ENCODE measurements at places on chromosomes 11 and 22.
A peak's percentile ranks its signal among the peaks of the same experiment; 100 is the strongest.

DNA sequence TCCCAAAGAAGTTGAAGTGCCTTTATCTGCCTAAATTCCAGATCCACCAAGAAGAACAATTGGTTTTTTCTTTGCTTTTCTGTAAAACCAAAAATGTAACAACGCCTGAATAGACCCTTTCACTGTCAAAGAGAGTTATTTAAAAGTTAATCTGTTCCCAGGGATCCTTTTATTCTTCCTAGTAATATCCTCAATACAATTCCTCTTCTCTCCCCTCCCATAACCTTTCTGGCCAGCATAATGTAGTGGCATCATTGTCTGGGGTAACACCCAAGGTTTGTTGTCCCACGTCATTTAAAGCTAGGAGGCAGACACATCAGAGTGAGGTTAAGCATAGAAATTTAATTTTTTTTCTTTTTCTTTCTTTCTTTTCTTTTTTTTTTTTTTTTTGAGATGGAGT, 39.9 kb downstream of the MS4A2 start:
- DNase-seq: no peak

GRCh38 chr11:82980947-82981346, 79.4 kb downstream of the DDIAS start:
- DNase-seq: no peak

DNA sequence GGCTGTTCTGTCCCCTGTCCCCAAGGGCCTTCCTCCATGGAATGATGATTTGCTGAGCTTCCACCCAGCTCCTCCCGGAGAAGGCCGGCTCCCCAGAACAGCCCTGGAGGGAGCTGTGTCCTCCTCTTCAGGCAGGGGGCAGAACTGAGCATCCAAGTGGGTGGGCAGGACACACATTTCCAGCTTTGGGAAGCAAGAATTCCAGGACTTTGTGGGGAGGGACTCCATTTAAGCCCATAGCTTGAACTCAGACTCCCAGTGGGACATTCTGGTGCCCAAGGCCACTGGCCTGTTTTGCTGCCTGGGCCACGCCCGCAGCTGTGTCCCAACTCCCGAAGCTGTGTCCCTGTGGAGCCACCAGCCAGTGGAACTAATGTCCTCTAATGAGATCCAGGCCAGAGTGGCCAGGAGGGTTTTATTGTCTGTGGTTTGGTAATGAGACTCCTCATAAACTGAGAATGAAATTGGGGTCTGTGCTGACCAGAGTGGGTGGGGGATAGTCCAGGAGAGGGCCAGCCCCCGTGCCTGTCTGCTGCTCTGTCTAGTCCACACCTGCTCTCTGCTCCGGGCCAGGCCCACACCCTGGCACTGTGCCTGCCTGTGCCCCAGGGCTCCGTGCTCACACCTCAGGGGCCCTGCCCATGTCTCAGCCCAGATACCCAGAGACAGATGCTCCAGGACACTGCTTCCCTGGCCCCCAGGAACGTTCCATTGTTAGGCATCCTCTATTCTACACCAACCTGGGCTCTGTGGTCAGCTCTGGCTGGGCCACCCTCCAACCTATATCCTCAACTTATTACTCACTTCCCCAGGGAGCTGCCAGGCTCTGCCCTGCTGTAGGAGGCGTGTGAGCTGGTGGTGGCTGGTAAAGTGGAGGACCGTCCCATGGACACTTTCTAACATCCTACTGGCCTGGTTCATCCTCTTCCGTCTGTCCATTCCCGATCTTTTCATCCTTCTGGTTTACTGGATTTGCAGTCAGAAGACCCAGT, 7.6 kb downstream of the NECTIN1 start:
- DNase-seq: peak; percentile 60

DNA sequence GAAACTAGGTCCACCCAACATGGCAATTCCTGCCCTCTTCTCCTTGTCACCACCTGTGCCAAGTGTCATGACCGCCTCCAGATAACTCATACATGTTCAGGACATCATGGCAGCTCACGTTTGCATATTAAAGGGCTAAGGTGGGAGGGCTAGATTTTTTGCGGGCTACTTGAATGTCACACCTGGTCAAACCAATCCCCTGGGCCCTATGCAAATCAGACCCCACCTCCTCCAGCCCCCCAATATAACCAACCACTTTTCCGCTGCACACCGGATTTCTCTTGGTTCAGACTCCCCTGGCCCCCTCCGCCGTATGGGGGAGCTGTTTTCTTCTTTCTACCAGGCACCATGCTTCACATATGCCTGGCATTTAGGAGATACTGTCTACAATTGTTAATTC, 12.6 kb downstream of the UPB1 start:
- DNase-seq: peak; percentile 43

DNA sequence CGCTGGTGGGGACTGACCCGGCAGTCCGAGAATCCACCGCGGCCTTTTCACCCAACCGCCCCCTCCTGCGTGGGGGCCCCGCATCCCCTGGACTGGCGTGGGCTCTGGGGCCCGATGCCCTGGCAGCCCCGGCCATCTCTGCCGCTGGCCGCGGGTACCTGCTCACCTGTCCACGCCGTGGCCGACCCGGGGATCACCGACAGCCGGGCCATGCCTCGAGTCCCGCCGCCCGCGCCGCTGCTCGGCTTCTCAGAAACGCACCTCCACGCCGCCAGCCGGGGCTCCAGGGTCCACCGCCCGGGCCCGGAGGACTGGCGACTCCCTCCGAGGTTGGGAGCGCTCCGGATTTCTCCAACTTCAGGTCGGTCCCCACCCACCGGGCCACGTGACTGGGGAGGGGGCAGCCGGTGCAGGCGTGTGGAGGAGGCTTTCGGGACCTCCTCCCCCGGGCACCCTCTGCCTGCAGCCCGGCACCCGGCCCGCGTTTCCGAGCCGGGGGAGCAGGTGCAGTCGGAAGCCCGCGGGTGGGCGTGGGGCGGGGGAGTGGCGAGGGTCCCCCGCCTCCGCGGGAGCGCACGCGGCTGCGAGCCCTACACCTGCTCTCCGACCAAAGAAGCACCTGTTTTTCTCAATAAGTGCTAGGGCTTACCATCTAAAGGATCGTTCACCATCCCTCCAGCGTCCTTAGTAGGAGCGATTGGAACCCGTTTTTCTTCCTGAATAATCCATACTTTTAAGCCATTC, 554 bp upstream of the NRIP3 start:
- peak; percentile 66 for DNase-seq

- DNase-seq: no peak
Measured at GRCh38 chr22:48740731-48741405, 1086.8 kb downstream of the BRD1 start.

- no peak for DNase-seq
Measured at GRCh38 chr11:114359342-114359741, 41.0 kb downstream of the C11orf71 start.

GRCh38 chr11:72639502-72640375, 34.5 kb downstream of the PDE2A start:
- DNase-seq: no peak

GRCh38 chr11:65433657-65434056, 11.1 kb downstream of the NEAT1 start:
- no peak for DNase-seq

- no peak for DNase-seq
Measured at GRCh38 chr22:31291481-31292235, 630 bp downstream of the PIK3IP1 start.

DNA sequence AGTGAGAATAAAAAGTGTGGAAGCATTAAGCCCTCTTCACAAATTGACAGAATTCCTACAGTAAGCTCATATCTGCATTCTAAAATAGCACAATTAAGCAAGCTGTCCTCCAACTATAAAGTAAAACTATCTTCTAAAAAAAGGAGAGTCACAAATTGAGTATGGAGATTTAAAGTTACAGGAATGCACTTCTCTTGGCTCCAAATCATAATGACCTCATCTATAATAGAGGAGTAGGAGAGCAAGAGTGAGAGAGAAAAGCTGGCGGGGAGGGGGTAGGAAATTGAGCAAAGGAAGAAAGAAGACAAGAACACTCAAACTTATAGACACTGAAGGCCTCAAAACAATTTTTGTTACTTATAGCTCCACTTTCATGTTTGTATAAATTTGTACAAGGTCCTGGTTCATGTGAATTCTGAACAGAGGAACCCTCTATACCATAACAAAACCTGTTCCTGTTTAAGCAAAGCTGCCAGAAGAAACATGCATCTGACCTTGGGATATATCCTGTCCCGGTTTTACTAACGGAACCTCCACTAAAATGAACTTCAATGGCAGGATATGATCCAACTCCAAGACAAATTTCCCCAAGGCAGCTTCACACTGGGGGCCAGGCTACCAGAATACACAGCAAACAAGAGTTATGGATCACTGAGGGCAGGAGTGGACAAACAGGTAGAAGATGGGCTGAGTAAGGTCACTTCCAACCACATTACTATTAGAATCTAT, 37.2 kb downstream of the SLC35F2 start:
- no peak for DNase-seq

- DNase-seq: peak; percentile 65
Measured at GRCh38 chr11:117179048-117179999, 781 bp downstream of the SIDT2 start.

GRCh38 chr22:44328326-44328725, 15.6 kb upstream of the SHISAL1 start:
- DNase-seq: no peak

GRCh38 chr11:8251616-8252295, 11.9 kb downstream of the LMO1 start:
- DNase-seq: no peak

GRCh38 chr22:25110846-25111578, 88.6 kb upstream of the CRYBB3 start:
- peak; percentile 82 for DNase-seq

GRCh38 chr11:11142430-11142829, 210.6 kb downstream of the CSNK2A3 start:
- no peak for DNase-seq

- DNase-seq: no peak
Measured at GRCh38 chr11:32561835-32562234, 21.8 kb upstream of the EIF3M start.

DNA sequence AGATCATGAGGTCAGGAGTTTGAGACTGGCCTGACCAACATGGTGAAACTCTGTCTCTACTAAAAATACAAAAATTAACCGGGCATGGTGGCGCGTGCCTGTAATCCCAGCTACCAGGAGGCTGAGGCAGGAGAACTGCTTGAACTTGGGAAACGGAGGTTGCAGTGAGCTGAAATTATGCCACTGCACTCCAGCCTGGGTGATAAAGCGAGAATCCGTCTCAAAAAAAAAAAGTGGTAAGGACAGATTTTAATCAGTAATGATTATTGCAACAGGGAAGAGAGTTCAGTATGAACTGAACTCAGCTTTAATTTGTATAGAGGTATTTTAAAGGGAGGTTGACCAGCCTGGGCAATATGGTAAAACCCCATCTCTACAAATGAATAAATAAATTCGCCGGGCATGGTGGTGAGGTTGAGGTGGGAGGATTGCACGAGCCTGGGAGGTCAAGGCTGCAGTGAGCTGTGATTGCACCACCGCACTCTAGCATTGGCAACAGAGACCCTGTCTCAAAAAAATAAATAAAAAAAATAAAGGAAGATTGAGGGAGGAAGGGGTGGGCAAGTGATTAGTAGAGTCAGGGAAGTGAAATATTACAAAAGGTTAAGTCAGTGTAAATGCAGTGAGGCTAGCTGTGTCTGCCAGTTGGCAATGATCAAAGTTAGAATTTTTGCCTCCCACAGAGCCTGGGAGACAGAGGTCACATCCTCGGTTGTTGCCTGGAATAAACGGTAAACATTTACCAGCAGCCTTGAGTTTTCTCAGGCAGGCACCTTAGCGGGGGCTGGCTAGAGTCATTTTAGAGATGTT, 2.6 kb upstream of the MCM5 start:
- no peak for DNase-seq

- DNase-seq: no peak
Measured at GRCh38 chr22:25747245-25747944, 5.4 kb downstream of the MYO18B start.

DNA sequence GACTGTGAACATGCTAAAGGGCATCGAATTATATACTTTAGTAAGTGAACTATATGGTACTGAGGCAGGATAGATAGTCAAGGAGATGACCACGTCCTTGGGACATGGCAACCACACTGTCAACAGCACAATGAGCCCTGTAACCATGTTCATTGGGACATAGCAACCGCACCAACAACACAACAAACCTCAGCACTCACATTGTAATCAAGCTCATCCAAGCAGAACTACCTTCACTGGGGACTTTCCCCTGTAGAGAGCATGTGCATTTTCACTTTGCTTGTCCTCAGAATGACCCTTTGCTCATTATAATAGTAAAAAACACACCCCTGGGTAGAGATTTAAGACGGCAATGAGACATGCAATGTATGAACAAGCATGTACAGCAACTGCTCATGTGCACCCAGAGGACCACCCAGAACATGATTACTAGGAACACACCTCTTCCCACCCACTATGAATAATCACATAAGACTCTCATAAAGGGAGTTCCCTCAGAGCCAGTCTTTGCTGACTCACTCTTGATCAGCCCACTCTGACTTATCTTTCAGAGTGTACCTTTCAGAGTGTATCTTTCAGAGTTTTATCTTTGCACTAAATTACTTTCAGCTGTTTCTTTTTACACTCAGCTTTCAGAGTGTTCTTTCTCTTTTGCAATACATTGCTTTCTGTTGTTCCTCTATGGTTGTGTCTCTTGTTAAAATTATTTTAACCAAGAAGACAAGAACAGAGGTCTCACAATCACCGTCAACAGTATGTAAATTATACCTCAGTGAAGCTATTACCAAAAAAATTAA, 4.1 kb upstream of the PLAAT2 start:
- DNase-seq: no peak

- no peak for DNase-seq
Measured at GRCh38 chr11:17156283-17156682, 51.5 kb downstream of the PIK3C2A start.

- no peak for DNase-seq
Measured at GRCh38 chr22:49269371-49269770, 558.3 kb downstream of the BRD1 start.

DNA sequence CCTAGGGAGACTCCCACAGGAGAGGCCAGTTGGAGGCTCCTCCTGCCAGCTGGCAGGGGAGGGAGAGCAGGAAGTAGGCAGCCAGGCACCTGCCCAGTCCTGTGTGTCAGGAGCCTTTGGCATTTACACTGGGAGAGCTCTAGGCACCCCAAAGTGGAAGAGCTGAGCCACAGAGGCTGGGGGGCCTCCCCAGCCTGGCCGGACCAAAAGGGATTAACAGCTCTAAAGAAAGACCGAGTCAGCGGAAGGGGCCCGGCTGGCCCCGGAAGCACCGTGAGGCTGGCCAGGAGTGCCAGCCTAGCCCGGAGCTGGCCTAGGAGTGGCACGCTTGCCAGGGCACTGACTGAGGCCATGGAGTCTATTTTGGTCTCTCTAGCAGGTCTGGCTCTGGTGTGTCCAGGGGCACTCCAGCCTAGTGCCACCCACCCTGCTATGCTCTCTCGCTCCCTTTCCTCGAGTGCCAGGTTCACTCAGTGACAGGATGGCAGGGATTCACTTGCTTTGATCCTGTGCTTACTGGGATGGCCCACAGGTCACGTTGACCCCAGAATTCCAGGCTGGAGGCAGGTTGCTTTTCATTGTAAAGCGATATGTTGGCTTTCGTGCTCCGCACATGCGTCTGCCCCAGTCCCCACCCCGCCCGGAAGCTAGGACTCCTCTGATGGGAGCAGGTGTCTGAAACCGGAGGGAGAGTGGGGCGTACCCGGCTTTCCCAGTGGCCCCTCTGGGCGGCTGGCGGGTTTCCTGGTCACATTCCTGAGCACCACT, 3.3 kb upstream of the KMT5B start:
- DNase-seq: no peak

- DNase-seq: peak; percentile 7
Measured at GRCh38 chr22:28112548-28113043, 193.5 kb upstream of the PITPNB start.

Measured in nephron progenitor cell (in vitro differentiated cells).